Activated B cell treated with CpG ODN at 0.5 μM for 24 hours (primary cell): ENCODE measurements at places on chromosomes 11 and 22. TPM values are rescaled to one million over a fixed set of nuclear protein-coding genes. Genes with fewer than 3 reads are reported as not detected.

DNA sequence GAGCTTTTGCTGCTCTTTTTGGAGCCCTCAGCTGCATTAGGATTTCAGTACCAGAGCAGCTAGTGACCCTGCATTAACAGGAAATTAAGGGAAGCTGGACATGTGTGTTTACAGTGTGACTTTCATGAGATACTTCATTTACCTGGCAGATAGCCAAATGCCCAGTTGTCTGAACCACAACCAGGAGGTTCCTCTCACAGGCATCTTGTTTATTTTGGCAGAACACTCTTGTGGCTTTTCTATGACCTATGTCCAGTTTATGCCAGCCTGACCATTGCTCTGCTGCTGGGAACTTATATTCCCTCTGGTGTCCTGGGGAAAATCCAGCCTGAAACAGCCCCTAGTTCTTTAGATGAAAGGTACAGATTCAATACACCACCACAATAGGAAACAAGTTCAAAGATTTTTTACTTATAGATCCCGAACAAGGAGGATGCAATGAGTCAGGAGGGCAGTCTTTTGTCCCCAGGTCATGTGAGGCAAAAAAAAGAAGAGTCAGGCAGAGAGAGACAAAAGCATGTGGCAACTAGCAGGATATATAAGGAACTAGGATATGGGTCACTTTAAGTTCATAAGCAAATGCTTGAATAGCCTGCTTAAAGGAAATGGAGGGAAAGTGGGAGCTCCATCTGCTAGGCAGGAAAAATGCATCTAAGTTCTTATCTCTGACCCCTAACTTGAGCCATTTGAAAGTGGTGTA is 379.3 kb downstream of the INSC start:
- DNase-seq = no peak

- DNase-seq = no peak
Observed at GRCh38 chr11:37364246-37364839, 766.3 kb upstream of the RAG2 start.

DNA sequence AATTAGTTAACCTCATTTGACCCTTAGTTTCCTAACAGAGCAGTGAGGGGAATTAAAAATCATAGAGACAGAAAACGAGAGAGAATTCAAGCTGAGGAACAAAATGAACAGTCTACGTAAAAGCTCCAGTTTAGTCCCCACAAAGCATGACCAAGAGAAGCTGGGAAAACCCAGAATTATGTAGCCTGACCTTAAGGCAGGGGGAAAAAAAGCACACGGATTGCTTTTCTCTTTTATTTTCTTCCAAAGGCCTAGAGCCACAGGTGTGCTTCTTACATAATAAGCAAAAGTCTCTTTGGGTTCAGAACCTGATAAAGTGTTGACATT is 514 bp upstream of the AMBRA1 start:
- DNase-seq = no peak

DNA sequence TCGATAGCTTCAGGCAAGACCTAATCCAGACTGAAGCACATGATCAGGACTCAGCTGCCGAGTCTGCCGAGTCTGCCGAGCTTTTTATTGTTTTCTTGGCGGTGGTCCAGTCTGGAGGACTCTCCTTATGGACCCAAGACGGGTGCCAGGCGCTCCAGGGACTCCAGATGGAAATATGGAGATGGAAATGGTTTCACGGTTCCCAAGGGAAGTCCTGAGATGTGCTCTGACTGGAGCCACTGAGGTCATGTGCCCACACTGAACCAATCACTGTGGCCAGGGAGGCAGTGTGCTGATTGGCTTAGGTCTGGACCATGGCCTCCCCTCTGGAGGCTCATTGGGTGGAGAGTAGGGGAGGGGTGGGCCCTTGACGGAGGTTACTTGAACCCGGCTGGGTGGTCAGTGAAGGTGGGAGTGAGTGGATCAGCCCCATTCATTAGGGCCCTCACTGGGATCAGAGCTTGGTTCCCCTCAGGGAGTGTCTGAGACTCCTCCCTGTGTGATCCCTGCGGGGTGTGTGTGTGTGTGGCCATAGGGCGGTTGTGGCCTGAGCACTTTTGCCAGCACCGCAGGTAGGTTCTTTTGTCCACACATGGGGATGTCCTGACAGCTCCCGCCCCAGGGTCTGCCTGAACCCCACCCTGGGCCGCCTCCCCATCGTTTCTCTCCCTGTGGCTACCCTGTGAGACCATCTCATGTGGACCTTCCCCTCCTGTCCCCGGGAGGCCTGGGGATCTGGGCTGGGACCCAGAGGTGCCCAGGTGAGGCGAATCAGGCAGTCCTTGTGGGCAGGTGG is 14.0 kb downstream of the RPS6KA4 start:
- no peak for DNase-seq

GRCh38 chr11:68449951-68450350 is 10.6 kb upstream of the PPP6R3 start:
- DNase-seq = no peak

DNA sequence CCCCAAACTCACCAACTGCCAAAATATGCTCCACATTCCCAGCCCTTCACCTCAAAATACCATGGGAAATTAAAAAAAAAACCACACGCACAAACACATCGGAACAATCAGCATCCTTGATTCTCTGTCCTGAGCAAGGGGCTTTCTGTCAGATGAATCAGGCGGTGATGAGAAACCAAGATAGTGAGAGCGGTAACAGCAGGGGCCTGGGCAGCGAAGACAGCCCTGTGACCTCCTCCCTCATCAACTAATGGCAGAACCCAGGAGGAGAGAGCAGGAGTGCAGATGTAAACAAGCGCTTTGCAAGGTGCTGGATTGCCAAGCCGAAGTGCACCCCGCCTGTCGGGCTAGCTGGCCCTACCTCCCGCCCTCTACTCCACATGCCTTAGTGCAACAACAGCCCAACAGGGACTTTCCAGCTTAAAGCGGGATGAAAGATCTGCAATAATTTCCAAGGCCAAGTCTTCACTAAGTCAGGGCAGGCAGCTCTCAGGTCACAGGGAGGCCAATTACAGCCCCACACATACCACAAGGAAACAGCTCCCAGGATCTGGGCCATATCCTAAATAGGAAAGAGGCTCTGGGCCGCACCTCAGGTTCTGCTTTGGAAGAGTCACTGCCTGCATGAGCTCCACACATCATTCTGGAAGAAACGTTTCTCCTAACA is 72.2 kb upstream of the BID start:
- no peak for DNase-seq

GRCh38 chr11:15730995-15731385 is 616.3 kb downstream of the INSC start:
- no peak for DNase-seq

DNA sequence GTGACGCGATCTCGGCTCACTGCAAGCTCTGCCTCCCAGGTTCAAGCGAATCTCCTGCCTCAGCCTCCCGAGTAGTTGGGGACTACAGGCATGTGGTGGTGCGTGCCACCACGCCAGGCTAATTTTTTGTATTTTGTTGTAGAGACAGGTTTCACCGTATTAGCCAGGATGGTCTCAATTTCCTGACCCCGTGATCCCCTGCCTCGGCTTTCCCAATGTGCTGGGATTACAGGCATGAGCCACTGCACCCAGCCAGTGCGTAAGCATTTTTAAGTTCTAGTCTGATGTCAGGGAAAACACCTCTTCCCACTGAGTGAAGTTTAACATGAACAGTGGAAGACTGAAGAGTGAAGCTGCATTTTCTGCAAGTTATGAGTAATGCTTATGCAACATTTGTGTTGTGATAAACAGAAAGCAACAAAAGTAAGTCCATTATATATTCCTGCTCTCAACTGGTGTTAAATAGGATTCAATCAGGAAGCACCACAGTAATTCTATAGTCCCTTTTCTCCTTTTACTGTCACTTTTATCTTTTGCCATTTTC is 1219.8 kb upstream of the RAG2 start:
- no peak for DNase-seq

DNA sequence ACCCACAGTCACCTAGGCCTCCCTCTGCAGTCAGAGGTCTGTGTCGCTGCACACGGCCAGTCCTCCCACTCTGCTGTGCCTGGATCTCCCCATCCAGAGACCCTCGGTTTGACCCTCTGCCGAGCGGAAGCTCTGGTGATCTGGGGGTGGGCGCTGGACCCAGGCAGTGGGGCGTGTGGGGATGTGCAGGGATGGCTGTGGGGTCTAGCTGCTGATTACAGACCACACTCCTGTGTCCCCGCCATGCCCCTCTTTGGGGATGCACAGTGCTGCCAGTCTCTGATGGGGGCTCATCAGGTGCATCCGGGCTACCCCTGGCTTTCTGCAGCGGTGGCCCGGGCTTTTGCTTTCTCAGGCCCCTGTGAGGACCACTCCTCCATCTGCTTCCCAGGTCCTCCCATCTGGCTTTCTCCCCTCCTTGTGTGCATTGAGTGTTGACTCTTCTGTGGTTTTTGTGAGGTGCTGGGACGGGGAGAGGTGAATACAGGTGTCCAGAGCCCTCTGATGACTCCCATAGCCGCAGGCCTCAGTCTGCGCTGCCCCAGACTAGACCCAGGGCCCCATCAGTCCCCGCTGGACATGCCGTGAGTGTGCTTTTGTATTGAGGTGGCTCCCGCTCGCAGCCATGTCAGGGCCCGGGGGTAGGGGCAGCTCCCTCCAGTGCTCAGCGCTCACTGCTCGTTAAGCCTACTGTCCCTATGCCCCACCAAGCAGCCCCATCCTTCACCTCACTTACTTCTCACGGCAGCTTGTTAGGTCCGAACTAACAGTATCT is 251.6 kb downstream of the TBC1D22A start:
- DNase-seq = no peak

DNA sequence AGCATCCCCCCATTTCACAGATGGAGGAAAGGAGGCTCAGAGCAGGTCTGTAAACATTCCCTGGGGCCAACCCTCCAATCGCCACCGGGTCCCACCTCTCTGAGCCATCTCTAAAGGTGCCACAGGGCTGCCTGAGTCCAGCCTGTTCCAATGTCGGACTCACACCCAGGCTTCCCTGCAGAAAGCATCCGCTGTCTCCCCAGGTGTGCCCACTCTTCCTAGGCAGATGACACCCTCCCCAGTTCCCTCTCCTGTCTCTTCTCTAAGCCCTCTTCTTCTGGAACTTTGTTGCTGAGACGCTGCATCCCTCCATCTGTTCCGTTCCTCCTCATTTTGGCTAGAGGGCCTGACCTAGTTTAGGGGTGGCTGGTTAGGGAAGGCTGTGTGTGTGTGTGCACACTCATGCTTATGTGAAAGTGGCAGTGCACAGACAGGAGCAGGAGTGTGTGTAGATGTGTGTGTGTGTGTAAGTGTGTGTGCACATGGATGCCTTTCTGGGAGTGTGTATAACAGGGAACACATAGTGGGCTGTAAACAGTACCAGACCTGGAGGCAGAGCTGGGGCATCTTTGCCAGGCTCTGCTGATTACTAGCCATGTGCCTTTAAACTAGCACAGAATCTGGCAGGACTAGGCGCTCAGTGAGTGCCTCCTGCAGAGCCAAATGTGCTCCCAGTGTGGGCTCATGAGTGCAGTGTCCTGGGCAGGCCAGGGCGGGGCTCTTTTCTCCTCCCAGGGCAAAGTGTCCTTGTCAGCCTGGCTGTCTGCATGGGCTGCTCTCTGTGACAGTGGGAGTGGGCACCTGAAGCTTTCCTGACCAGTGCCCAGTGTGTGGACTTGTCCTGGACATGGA is 77.3 kb upstream of the NECTIN1 start:
- DNase-seq = no peak

GRCh38 chr11:62108017-62108750 is 15.6 kb upstream of the INCENP start:
- DNase-seq = no peak

GRCh38 chr11:125330462-125331325 is 165.4 kb downstream of the FEZ1 start:
- no peak for DNase-seq

DNA sequence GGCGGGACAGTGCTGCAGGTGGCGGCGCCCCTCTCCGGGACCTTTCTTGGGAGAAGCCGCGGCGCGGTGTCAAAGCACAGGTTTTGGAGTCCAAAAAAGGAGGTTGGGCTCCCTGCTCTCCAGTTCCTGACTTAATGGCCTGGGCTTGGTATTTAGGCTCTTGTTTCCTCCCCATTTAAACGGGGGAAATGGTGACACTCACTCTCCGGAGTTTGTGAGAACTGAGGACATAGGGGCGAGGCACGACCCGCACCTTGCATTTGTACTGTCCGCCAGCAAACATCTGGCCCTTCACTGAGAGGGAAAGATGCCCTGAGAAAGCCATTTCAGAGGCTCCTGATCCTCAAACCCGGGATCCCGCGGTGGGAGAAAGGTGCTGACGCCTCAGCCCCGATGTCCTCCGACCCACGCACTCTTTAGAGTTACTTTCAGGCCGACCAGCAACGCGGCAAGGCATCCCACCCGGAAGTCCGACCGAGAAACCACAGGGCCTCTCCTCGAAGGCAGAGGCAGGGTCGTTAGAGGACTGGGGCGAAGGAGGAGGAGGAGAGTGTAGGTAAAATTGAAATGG is 2.9 kb upstream of the WDR74 start:
- DNase-seq = peak; percentile 68

DNA sequence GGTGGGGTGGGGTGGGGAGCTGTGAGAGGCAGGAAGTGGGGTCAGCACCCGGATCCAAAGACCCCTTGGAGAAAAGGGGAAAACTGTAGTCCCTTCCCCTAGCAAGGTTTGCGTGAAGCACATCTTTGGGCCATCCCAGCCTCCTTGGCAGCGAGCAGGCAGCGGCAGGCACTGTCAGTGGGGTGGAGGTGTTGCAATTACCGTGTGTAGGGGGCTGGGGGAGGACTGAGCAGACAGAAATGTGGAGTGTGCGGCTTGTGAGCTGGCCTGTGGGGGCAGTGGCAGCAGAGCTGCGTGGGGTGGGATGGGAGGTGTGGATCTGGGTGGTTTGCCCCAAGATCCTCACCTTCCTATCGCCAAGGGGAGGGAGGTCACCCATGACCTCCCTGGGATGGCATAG is 16.4 kb downstream of the DAGLA start:
- no peak for DNase-seq

- no peak for DNase-seq
Observed at GRCh38 chr11:8292351-8292750, 28.7 kb upstream of the LMO1 start.

GRCh38 chr11:72141066-72141465 is 5.5 kb downstream of the FOLR3 start:
- no peak for DNase-seq

DNA sequence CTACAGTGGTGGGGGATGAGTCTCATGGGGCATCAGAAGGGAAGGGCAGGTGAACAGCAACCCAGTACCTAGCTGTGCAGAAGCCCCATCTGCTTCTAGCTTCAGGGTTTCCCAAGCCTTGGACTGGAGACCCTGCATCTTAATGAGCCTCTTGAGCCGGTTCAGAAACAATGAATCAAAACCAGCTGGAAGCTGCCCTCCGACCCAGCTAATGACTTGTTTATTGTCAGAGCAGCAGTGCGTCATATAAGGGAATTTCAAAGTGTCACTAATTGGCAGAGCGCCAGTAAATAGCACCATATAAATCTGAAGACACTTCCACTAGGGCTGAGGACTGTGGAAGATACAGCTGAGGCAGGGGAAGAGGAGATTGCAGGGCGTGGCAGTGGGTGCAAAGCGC is 57.5 kb downstream of the RPUSD4 start:
- DNase-seq = no peak

Gene MMP13
- total RNA-seq = not detected in 2 replicates

Gene KIRREL3
- total RNA-seq = not detected in 2 replicates

Gene SMTNL1
- not detected in 2 replicates for total RNA-seq
